ENCODE measurements at places on chromosomes 6 and 20.

GRCh38 chr6:17098538-17098937 lies 3.3 kb upstream of the STMND1 start:
- DNase-seq = no peak

- DNase-seq = no peak
Measured at GRCh38 chr6:166586424-166587156, at the start of gene RAMACL. TSS of gene RAMACL (minus strand) at chr6:166586678. CDS start at chr6:166586477, 201 bp downstream.

- no peak for DNase-seq
Measured at GRCh38 chr6:88301888-88302768, 136.0 kb upstream of the CNR1 start.

DNA sequence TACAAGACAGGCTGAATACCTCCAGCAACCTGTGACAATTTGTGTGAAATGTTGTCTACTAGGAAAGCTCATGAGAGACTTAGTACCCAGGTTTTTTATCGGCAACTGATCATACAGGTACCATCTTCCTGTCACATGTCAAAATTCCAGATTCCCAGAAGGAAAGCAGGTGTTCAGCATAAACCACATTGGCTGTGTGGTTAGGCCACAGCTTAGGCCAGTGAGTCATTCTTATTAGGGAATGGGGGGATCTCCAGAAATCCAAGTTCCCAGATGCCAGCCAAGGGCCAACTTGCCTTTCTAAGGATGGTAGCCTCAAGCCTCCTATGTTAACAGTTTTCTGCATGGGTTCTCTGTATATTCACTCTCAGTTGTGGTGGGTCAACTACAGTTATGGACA lies 65.9 kb downstream of the FAM184A start:
- no peak for DNase-seq

- no peak for DNase-seq
Measured at GRCh38 chr6:14921170-14921569, 324.7 kb upstream of the JARID2 start.

GRCh38 chr20:62045529-62046285 lies 20.0 kb downstream of the TAF4 start:
- no peak for DNase-seq

DNA sequence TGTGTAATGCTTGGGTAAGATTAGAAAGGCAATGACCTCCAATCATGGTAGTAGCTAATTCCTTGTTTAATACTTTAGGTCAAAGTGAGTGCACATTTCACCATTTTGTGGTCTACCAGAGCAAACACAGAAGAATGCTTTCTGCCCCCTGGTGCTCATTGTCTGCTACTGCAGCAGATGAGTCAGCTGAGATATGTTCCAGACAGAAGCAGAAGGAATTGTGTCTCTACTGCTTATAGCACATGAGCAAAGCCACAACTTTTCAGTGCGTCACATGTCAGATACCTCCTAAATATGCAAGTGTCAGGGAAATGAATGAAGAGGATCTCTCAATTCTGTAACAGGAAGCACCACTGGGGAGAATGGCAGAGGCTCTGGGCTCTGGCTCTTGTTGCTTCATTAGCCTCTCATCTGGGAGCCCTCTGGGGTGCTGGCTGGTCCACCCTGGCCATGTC lies 308.9 kb downstream of the ALDH8A1 start:
- peak; percentile 77 for DNase-seq

DNA sequence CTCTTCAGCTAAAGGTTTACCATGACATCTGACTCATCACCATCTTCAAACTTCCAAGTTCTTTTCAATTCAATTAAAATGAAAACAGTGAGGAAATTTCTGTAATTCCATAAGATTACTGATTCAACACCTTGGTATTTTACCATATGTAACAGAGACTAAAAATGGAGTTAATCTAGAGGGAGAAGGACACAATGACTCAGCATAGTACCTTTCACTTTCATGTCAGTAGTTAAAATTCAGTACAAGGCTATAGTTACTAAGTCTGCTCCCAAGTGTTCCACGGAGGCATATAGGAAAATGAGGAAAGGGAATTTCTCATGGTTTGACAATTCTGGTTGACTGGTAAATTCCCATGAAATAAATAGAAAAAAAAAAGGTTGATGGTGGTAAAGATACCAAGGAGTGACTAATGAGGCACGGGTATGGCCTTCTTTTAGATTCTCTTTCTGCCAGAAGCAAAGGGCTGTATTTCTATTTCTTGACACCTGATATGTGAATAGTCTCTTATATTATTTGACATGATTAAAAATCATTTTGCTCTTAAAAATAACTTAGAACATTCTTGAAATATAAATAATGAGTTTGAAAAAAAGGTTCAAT lies 526.7 kb upstream of the ADGRB3 start:
- no peak for DNase-seq

- no peak for DNase-seq
Measured at GRCh38 chr6:29552512-29553051, 7.0 kb downstream of the UBD start.
